WTC11 (cell line): ENCODE measurements at places on chromosomes 5 and 9.
A peak's percentile ranks its signal among the peaks of the same experiment; 100 is the strongest.

- H3K36me3 ChIP-seq = no peaks in the 10 kb centered on the region
- no peaks in the 10 kb centered on the region for H3K27me3 ChIP-seq
- no peaks in the 10 kb centered on the region for H3K4me1 ChIP-seq
- DNase-seq = no peak
- no peak overlapping the region for H3K4me3 ChIP-seq
- H3K27ac ChIP-seq = no peak overlapping the region
These were observed 147.9 kb downstream of the MSX2 start for GRCh38 chr5:174872271-174872670.

DNA sequence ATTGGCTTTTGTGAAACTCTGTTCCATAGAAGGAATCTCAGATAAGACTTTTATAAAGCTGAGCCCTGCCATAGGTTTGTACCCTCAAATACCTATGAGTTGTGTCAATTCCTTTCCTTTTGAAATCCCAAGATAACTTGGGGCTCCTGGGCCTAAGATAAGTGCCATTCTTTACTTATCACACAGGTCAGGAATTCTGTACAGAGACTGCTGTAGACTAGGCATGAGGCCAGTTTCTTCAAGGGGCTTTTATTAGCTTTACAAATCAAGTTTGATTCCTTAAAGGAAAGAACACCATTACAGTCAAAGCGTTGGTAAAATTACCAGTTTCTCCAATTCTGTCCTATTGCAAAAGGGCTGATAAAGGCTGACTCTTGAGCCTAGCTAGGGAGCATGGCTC lies 39.2 kb downstream of the SHC3 start:
- no peak overlapping the region for H3K4me3 ChIP-seq
- no peak for DNase-seq
- H3K27me3 ChIP-seq = no peaks in the 10 kb centered on the region
- H3K27ac ChIP-seq = no peak overlapping the region
- H3K4me1 ChIP-seq = peaks cover 24% of the 10 kb centered on the region

DNA sequence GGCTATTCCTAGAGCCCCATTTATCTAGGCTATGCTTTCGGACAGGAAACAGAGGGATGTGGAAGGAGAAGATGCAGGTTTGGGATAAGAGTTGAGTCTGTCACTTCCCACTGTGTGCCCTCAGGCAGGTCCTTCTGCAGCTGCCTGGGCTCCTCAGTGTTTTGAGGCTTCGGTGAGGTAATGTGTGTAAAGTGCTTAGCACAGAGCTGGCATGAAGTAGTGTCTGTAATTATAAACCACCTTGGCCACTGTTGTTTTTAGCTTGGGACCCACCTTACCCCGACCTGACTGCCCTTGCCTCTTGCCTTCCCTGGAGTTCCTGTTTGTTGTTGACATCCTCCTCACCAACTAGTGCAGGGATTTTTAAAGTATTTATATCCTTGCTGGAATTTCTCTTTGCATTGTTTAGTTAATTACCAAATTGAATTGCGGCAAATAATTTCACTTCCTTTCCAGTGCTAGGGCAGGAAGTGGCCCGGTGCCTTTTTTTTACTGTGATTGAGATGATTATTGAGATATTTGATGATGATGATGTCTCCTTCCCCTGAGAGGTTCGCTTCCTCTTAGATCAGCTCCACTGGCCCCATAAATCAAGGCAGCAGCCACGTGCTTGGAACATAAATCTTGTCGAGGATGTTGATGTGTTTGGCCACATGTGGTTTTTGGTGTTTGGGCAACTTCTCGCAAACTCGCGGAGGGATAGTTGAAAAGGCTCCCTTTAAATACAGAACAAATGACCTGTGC lies 38.3 kb upstream of the DAB2IP start:
- no peaks in the 10 kb centered on the region for H3K36me3 ChIP-seq
- no peak overlapping the region; the same call in 1 of the 2 replicates for H3K27ac ChIP-seq
- H3K27me3 ChIP-seq = no peaks in the 10 kb centered on the region

GRCh38 chr9:136518623-136519022 lies 27.2 kb downstream of the NOTCH1 start:
- H3K36me3 ChIP-seq = peaks cover 4% of the 10 kb centered on the region; the same call in 1 of the 2 replicates
- H3K4me3 ChIP-seq = no peak overlapping the region
- no peak overlapping the region for H3K27ac ChIP-seq

- no peak overlapping the region for H3K4me3 ChIP-seq
- H3K27ac ChIP-seq = no peak overlapping the region
- no peaks in the 10 kb centered on the region for H3K4me1 ChIP-seq
- H3K36me3 ChIP-seq = no peaks in the 10 kb centered on the region
- DNase-seq = no peak
These were observed 172.2 kb upstream of the GRAMD2B start for GRCh38 chr5:126251024-126251423.

DNA sequence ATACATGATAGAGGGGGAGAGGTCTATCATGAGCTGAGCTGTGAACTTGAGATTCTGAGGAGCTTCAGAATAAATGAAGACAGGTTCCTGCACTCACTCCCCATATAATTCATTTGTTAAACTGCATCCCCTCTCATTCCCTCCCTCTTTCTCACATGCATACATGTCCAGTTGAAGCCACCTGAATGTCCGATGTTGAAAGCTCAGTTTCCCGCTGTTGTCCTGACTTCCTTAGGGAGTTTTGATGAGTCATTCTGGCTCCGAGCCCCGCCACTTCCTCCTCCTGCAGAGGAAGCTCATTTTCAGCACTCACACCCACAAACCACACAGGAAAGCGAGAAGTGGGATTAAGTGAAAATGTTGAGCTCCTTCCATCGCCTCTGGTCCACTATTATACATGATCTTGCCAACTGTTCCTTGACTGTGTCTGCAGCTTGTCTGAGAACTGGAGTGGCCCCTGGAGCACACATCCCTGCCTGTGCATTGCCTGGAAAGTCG lies 121.2 kb downstream of the CEMIP2 start:
- peaks cover 10% of the 10 kb centered on the region for H3K4me1 ChIP-seq
- H3K27me3 ChIP-seq = peaks cover 23% of the 10 kb centered on the region
- H3K27ac ChIP-seq = no peak overlapping the region; the same call in 1 of the 2 replicates
- no peak for DNase-seq

GRCh38 chr9:128438343-128439109 lies 17.3 kb upstream of the ODF2 start:
- no peaks in the 10 kb centered on the region for H3K36me3 ChIP-seq
- no peak overlapping the region for H3K4me3 ChIP-seq
- no peak overlapping the region for H3K27ac ChIP-seq
- peaks cover 7% of the 10 kb centered on the region; the same call in 1 of the 2 replicates for H3K27me3 ChIP-seq

- H3K27me3 ChIP-seq = no peaks in the 10 kb centered on the region
- H3K36me3 ChIP-seq = no peaks in the 10 kb centered on the region
- H3K4me1 ChIP-seq = no peaks in the 10 kb centered on the region
- no peak for DNase-seq
These were observed 150.5 kb upstream of the CDKN2B start for GRCh38 chr9:22159586-22159985.

DNA sequence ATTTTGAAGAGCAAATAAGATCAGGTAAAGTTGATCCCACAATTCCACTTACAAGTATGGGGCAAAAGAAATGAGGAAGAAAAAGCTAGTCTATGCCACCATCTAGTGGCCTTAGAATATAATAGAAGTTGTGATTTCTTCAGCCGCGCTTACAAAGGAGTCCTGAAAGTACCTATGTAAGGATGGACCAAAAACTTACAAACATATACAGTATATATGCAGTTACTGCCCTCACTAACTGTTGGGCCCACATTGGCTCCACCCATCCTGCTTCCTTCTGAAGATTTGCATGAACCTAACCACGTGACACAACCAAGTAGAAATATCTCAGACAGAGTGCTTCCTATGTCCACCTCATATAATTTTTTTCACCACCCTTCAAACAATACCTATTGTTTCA lies 11.7 kb upstream of the OR13D1 start:
- H3K4me1 ChIP-seq = no peaks in the 10 kb centered on the region
- no peaks in the 10 kb centered on the region for H3K36me3 ChIP-seq
- H3K27me3 ChIP-seq = no peaks in the 10 kb centered on the region; the same call in 1 of the 2 replicates
- DNase-seq = no peak
- H3K27ac ChIP-seq = no peak overlapping the region

DNA sequence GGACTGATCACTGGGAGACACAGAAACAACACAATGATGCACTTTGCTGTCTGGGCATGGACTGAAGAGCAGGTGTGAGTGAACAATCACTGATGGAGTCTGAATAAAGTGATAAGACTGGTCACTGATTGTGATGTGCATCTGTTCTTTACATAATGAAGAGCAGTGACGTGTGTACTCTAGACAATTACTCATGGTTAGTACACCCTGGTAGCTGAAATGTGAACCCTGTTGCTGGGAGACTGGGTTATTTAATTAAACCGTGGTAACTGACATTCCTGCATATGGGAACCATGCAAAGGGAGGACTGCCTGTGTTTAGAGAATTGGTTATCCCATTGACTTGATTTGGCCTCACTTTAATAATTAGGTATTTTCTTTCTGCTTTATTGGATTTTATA lies 202.9 kb downstream of the NR2F1-AS1 start:
- H3K4me3 ChIP-seq = no peak overlapping the region
- no peaks in the 10 kb centered on the region; the same call in 1 of the 2 replicates for H3K27me3 ChIP-seq
- H3K27ac ChIP-seq = no peak overlapping the region
- DNase-seq = no peak

DNA sequence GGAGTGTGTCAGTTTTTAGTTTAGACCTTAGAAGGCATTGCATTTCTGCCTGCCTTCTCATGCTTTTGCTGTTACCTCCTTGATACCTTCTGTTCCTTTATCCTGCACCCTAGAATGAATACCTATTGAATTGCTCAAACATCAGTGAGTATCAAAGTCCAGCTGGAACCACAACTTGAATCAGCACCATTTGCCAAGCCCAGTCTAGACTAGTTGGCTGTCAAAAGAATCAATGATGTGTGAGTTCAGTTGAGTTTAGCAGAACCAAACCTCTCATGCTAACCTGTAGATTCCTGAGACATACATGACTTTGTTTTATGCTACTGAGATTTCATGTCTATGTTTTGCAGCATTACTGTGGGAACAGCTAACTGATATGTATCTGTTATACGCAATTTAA lies 116.6 kb downstream of the FAM170A start:
- no peaks in the 10 kb centered on the region for H3K36me3 ChIP-seq
- H3K27me3 ChIP-seq = no peaks in the 10 kb centered on the region
- H3K4me1 ChIP-seq = 0 out of 2 replicates have a peak, but pooled peaks cover 2% of the 10 kb centered on the region
- H3K27ac ChIP-seq = no peak overlapping the region

DNA sequence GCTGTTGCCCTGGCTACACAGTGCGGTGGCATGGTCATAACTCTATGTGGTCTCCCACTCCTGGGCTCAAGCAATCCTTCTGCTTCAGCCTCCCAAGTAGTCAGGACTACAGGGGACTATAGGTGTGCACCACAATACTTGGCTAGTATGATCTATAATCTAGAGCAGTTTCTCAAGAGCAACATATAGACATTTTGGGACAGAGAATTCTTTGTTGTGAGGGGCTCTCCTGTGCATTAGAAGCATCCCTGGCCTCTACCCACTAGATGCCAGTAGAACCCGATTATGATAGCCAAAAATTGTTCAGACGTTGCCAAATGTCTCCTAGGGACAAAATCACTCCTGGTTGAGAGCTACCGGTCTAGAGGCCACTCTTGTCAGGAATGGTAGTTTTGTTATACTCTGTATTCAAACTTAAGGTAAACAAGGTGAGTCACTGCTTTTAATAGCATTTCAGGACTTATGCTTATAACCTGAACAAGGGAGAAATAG lies 7.2 kb downstream of the ANKHD1 start:
- DNase-seq = no peak
- peak overlapping the region; percentile 63; the same call in 1 of the 2 replicates for H3K27ac ChIP-seq
- no peak overlapping the region for H3K4me3 ChIP-seq
- peaks cover 3% of the 10 kb centered on the region; the same call in 1 of the 2 replicates for H3K36me3 ChIP-seq

- no peak overlapping the region for H3K4me3 ChIP-seq
- peaks cover 30% of the 10 kb centered on the region for H3K4me1 ChIP-seq
- H3K27ac ChIP-seq = no peak overlapping the region
- no peaks in the 10 kb centered on the region for H3K27me3 ChIP-seq
- H3K36me3 ChIP-seq = no peaks in the 10 kb centered on the region
- DNase-seq = no peak
These were observed 626.4 kb upstream of the SEMA6A start for GRCh38 chr5:117201001-117201400.

GRCh38 chr9:106420511-106420944 lies 442.4 kb upstream of the ZNF462 start:
- H3K27ac ChIP-seq = no peak overlapping the region
- DNase-seq = no peak
- no peaks in the 10 kb centered on the region for H3K27me3 ChIP-seq
- H3K4me1 ChIP-seq = peaks cover 38% of the 10 kb centered on the region
- no peaks in the 10 kb centered on the region for H3K36me3 ChIP-seq
- H3K4me3 ChIP-seq = no peak overlapping the region

GRCh38 chr5:34923694-34924461 lies 5.5 kb upstream of the DNAJC21 start:
- peaks cover 60% of the 10 kb centered on the region for H3K36me3 ChIP-seq
- DNase-seq = no peak
- peaks cover 2% of the 10 kb centered on the region; the same call in 1 of the 2 replicates for H3K4me1 ChIP-seq
- no peaks in the 10 kb centered on the region for H3K27me3 ChIP-seq

DNA sequence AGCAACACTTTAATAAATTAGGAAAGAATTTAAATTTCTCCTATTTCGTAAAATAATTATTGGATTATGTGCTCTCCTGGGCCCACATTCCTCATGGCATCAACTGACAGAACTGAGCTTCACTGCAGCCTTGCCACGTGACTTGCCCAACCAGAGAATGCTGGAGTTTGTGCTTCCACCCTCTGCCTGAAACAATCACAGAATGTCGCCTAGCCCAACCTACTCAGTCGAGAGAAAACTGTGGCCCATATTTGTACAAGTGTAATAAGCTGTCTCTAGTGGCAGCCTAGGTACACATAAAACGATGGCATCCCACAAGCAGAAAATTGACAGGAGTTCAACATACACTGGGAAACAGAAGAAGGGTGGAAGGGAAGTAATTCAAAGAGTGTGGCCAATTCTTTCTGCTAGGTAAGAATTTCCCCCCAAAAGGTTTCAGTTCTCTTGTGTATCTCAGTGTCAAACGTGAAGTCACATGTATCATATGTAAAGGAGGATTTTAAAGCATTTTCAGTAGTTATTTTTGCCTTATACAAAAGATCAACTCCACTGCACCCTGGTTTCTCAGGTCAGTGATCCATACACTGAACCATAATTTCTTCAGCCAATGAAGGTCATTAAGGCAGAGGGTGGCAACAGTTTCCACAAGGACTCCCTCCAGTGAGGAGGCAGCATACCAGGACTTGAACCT lies 41.7 kb downstream of the ZNF608 start:
- H3K4me1 ChIP-seq = peaks cover 96% of the 10 kb centered on the region
- no peaks in the 10 kb centered on the region for H3K27me3 ChIP-seq
- no peak for DNase-seq
- no peak overlapping the region for H3K4me3 ChIP-seq
- no peak overlapping the region for H3K27ac ChIP-seq

DNA sequence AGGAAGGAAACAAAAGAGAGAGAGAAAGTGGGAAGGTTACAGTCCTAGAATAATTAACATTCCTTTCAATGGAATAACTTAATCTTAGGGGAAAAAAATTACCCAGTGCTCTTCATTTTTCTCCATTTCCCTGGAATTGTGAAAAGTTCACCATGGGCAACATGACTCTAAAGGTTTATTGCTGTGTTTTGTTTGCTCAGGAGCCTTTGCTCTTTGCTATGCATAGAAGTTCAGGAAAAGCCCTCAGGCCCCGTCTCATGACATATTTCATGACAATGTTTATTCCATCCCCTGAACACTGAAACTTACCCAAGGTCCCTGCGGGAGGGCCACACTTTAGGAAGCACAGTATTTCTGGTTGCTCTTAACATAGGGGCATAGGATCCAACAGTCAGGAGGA lies 9.8 kb upstream of the CTSL start:
- H3K4me1 ChIP-seq = no peaks in the 10 kb centered on the region
- H3K27me3 ChIP-seq = peaks cover 7% of the 10 kb centered on the region; the same call in 1 of the 2 replicates
- no peak for DNase-seq
- H3K36me3 ChIP-seq = no peaks in the 10 kb centered on the region
- H3K27ac ChIP-seq = no peak overlapping the region

GRCh38 chr9:105338308-105338707 lies 93.9 kb downstream of the SLC44A1 start:
- peaks cover 15% of the 10 kb centered on the region for H3K36me3 ChIP-seq
- H3K4me3 ChIP-seq = no peak overlapping the region
- H3K27ac ChIP-seq = no peak overlapping the region
- no peak for DNase-seq
- H3K4me1 ChIP-seq = no peaks in the 10 kb centered on the region
